ENCODE measurements at places on chromosomes 16 and 17. TPM values are rescaled to one million over a fixed set of nuclear protein-coding genes. Genes with fewer than 3 reads are reported as not detected.

DNA sequence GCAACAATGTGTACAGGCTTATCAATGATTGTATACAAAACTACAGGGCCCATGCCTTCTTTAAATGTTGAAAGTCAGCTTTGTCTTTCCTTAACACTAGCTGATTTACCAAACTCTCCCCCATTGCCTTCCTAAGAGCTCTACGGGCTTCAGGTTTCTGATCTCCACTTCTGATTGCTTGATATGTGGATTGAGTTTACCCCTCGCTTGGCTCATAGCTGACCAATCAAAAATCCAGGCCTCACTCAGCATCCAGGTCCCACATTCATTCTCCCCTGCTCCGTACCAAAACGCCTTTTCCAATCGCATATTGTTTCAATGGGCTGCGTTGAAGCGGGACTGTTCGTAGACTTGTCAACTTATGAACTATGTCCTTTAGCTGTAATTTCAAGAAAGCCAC is 195.1 kb upstream of the TOX3 start:
- no peak for DNase-seq

The TLCD3B gene
- 0.87 TPM for polyA plus RNA-seq

- no peak for DNase-seq
Measured at GRCh38 chr17:56786989-56787482, 46.7 kb downstream of the C17orf67 start.

- DNase-seq = no peak
Measured at GRCh38 chr17:80605326-80606066, 60.9 kb downstream of the RPTOR start.

The TMEM235 gene
- polyA plus RNA-seq = 0.05 TPM

The RGS9 gene
- 12.2 TPM for polyA plus RNA-seq

DNA sequence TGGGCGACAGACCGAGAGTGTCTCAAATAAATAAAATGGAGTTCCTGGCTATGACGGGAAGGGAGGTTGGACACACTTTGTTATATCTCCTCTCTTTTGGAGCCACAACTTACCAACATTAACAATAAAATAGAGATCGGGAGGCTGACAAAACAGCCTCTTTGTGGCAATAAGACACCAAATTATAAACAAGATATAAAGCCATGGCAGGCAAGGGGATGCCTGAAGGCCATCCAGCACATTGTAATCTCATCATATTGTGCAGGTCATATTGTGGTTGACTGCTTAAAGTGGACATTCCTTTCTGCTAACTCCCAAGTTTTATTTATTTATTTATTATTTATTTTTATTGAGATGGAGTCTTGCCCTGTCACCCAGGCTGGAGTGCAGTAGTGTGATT is 59.9 kb upstream of the MGAT5B start:
- DNase-seq = no peak

All from right renal pelvis (tissue), 4 donors.